ENCODE measurements at places on chromosomes 16 and 17.

- DNase-seq: no peak
Observed at GRCh38 chr17:29003289-29003688, 2.5 kb downstream of the SEZ6 start.

GRCh38 chr16:66616592-66616991, 12.1 kb downstream of the CMTM3 start:
- DNase-seq: no peak

GRCh38 chr16:82044585-82044911, 9.5 kb downstream of the HSD17B2 start:
- DNase-seq: no peak

GRCh38 chr16:56477096-56477878, 25.9 kb downstream of the OGFOD1 start:
- DNase-seq: no peak

GRCh38 chr16:55699616-55700015, 43.8 kb downstream of the SLC6A2 start:
- DNase-seq: no peak

DNA sequence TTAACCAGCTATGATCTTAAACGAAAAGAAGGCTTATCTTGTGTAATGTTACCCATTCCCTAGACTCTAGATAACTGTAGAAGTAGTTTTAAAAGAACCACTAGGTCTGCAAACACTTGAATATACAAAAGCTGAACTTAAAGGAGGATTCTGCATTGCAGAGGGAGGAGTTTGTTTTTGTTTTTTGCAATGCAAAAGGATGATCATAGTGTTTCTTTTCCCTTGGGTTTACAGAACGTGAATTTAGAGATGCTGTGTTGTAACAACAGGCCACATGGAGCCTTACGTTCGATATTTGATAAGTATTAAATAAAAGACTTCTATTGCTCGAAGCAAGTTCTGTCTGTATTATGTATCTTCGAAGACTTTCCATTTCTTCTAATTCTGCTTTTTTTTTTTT, 77.6 kb downstream of the CHD9 start:
- DNase-seq: no peak

- no peak for DNase-seq
Observed at GRCh38 chr17:31371511-31372097, 19.9 kb upstream of the RAB11FIP4 start.

GRCh38 chr17:49835472-49835871, 12.4 kb downstream of the TAC4 start:
- DNase-seq: no peak

GRCh38 chr16:66511602-66512271, 38.2 kb downstream of the TK2 start:
- no peak for DNase-seq

- no peak for DNase-seq
Observed at GRCh38 chr17:42640121-42640520, 19.0 kb upstream of the TUBG2 start.

GRCh38 chr17:4173781-4174180, 30.8 kb downstream of the CYB5D2 start:
- DNase-seq: no peak

DNA sequence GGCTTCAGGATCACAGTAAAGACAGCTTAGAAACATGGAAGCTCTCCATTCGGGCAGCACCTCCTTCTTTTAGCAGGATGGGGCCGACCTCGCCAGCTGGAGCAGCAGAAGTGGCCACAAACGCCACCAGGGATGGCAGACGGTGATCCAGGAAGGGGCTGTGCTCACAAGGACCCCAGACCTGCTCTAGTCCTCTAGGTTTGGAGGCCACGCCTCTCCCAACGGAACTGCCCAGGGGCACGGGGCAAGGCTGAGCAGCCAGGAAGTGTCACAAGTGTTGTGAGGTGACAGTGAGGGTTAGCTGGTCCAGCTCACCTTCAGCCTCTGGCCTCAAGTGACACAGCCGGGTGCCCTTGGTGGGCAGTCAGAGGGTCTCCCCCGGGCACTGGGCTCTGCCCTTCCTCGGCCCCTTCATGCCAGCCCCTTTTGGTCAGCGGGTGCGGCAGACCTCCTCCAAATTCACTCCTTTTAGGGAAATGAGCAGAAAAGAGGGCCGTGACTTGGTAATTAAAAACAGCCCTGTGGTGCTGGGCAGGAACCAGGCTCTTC, 20.4 kb downstream of the CEP295NL start:
- no peak for DNase-seq

DNA sequence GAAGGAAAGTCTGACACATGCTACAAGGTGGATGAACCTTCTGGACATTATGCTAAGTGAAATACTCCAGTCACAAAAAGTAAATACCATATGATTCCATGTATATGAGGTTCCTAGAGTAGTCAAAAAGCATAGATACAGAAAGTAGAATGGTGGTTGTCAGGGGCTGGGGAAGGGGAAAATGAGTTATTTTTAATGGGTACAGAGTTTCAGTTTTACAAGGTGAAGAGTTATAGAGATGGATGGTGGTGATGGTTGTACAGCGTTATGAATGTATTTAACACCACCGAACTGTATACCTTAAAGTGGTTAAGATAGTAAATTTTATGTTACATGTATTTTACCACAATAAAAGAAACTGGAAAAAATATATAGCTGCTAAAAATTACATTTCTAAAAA, 17.9 kb downstream of the RAD51D start:
- DNase-seq: no peak

- DNase-seq: no peak
Observed at GRCh38 chr17:8237175-8237574, 10.7 kb downstream of the CTC1 start.

- no peak for DNase-seq
Observed at GRCh38 chr17:42754782-42755181, 6.2 kb upstream of the RAMP2 start.

DNA sequence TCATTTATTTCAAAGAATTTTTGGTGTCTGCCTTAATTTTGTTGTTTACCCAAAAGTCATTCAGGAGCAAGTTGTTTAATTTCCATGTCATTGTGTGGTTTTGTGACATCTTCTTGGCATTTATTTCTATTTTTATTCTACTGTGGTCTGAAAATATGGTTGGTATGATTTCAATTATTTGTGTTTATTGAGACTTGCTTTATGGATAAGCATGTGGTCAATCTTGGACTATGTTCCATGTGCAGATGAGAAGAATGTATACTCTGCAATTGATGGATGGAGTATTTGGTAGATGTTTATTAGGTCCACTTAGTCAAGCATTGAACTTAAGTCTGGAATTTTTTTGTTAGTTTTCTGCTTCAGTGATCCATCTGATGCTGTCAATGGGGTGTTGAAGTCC, 383.0 kb downstream of the PMP22 start:
- no peak for DNase-seq

GRCh38 chr16:17469011-17469740, 1.6 kb downstream of the XYLT1 start:
- no peak for DNase-seq

- DNase-seq: no peak
Observed at GRCh38 chr17:32588135-32588534, 101.3 kb downstream of the CDK5R1 start.

- no peak for DNase-seq
Observed at GRCh38 chr16:1545044-1546040, 11.9 kb downstream of the TMEM204 start.

GRCh38 chr17:34424814-34425491, 61.9 kb upstream of the CCL1 start:
- DNase-seq: no peak

GRCh38 chr17:43601280-43602039, 55.3 kb upstream of the ETV4 start:
- DNase-seq: no peak

GRCh38 chr16:15539197-15539596, 103.8 kb downstream of the MARF1 start:
- DNase-seq: no peak

GRCh38 chr17:80227156-80227555, 6.9 kb downstream of the SLC26A11 start:
- no peak for DNase-seq

DNA sequence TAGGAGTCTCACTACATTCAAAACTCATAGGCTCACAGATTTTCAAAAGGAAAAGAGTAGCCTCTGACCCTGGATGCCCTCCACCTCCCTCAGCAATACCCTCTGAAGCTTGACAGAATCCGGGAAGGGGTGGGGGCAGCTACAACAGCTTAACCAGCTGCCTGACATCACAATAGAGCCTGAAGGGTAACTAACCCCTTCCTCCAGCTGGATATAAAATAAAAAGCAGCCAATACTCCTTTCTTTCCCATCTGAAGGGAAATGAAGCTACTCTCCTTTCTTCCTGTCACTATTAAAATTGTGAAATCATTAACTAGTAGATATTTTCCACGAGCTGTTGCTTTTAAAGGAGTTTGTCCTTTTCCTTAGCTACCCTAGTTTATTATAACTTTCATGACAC, 24.0 kb downstream of the USP31 start:
- no peak for DNase-seq

- DNase-seq: no peak
Observed at GRCh38 chr17:77068915-77069314, 71.9 kb upstream of the SEC14L1 start.

- DNase-seq: peak; percentile 60
Observed at GRCh38 chr16:68444056-68444657, 4.2 kb downstream of the SMPD3 start.

- no peak for DNase-seq
Observed at GRCh38 chr17:61422116-61422799, 22.6 kb downstream of the TBX2 start.

- DNase-seq: peak; percentile 26
Observed at GRCh38 chr16:17070882-17071592, 399.7 kb downstream of the XYLT1 start.

GRCh38 chr17:55776271-55776670, 25.4 kb downstream of the PCTP start:
- no peak for DNase-seq

DNA sequence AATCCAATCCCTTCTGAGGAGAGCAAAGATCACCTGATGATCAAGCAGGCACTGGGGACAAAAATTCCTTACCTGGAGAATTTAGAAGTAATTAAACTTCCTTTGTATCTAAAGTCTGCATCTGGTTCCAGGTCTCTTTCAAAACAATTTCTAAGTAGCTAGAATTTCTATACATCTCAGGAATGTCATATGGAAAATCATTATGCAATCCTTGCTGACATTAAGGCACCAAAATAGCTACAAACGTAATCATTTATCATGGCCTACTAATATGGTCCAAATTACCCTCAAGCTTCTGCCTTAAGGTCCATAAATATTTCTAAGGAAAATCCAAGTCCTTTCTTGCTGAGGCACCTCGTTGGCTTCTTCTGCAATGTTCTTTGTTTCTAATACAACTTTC, 32.9 kb upstream of the YPEL2 start:
- DNase-seq: no peak

DNA sequence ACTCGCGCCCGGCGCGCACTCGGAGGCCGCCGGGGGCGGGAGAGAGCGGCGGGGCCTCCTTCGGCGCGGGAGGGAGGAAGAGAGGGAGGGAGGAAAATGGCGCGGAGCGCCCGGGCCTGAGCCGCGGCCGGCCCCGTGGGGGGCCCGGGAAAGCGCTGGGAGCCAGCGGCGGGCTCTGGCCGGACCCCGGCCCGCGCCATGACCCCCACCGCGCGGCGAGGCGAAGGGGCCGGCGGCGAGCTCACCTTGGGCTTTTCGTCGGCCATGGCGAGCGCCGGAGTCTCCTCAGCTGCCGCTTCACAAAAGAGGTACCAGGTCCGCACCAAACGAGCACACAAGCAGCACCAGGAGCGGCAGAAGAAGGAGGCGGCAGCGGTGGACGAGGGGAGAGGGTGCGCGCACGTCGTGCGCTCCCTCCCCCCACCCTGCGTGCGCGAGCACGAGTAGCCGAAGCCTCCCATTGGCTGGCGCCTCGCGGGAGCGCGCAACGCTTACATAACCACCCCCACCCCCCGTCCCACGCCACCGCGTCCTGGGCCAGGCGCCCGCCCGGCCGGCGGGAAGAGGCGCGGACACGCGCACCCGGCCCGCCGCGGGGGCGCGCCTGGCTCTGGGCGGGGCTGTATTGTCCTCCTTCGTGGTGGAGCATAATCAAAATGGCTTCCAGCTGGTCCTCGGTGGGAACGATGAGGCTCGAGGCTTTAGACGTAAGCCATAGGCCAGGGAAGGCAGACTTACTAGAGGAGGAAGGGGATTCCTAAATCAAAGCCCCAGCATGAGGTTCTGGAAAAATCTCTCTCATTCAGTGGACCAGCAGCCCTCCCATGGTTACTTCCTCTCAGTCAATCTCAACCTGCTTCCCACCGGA, at the start of gene SUMO2:
Gene SUMO2, minus strand, starts transcription at position 391 of the 868 bp plus-strand sequence. Its CDS starts 125 bp downstream, at position 266.
- DNase-seq: peak; percentile 90

DNA sequence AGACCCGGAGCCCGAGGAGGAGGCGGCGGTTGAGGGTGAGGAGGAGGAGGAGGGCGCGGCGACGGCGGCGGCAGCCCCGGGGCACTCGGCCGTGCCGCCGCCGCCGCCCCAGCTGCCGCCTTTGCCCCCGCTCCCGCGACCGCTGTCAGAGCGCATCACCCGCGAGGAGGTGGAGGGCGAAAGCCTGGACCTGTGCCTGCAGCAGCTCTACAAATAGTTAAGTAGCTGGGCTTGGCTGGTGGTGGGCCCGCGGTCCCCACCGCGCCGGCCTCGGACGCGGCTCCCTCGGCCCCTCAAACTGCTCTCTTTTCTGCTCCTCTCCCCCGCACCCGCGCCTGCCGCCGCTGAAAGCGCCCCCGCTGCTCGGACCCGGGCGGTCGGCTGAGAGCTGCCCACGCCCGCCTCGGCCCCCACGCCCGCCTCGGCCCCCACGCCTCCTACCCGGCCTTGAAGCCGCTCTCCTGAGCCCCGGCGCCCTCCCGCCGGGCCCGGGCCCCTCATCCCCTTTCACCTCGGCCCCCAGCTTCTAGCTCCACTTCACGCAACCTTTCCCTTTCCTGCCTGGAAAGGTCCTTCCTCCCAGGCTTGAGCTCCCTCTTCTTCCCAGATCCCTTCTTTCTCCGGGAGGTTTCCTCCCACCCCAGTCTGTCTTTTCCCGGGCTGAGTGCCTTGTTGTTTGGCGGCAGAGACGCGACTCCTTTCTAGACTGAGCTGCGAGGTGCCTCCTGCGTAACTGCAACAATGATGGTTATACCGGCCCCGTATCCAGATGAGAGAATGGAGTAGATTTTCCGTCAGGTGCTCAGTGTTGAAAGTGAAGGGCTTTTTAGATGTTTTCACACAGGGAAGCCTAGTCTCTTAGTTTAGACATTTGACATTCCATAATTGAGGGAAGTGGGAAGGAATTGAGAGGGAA, 850 bp downstream of the PPM1E start:
- no peak for DNase-seq
